ENCODE measurements at places on chromosomes 7 and 10.

DNA sequence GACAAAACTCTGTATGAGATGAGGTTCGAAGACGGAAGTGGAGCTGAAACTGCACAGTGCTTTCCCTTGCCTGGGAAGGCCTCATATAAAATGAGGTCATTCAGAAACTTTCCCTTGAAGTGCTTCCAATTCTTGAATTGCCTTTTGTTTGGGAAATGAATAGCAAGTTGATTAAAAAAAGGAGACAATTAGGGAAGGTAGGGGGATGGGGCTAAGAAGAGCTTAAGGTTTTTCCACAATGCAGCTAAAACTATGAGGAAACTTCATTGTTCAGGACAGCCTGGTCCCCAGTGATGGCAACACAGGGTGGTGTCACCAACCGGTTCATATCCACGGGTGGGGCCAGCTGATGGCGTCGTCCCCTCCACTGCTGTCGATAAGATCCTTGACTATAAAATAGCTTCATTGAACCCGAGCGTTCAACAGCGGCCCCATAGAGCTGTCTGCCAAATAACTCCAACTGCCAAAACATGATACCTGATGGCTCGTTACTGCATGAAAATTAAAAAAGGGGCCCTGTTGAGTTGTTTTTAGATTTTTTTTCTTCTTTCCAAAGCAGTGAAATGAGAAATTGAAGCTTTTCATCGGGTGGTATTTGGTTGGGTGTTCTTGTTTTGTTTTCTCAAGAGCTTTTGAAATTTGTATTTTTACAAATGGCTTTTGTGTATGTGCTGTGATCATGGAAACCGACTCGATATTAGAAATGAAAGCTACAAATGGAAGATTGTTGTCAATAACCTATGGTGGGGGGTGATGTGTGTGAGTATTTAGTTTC lies 2.8 kb upstream of the CELF2 start:
- no peak for DNase-seq

DNA sequence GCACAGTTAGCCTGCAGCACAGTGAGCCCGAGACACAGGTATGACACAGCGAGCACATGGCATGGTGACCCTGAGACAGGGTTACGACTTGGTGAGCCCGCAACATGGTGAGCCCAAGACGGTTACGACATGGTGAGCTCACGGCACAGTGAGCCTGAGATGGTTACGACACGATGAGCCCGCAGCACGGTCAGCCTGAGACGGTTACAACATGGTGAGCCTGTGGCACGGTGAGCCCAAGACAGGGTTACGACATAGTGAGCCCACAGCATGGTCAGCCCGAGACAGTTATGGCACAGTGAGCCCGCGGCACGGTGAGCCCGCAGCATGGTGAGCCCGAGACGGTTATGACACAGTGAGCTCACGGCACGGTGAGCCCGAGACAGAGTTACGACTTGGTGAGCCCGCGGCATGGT lies 156.1 kb downstream of the MAD1L1 start:
- no peak for DNase-seq

GRCh38 chr7:95723583-95724180 lies 48.7 kb upstream of the DYNC1I1 start:
- DNase-seq: no peak

GRCh38 chr10:58373442-58373827 lies 11.8 kb upstream of the TFAM start:
- DNase-seq: no peak

- no peak for DNase-seq
These were observed 233.4 kb downstream of the ZMYND11 start for GRCh38 chr10:368579-369220.

- DNase-seq: no peak
These were observed 443 bp downstream of the MYOF start for GRCh38 chr10:93481637-93482144.

GRCh38 chr7:28487487-28487886 lies 75.2 kb downstream of the CREB5 start:
- no peak for DNase-seq

DNA sequence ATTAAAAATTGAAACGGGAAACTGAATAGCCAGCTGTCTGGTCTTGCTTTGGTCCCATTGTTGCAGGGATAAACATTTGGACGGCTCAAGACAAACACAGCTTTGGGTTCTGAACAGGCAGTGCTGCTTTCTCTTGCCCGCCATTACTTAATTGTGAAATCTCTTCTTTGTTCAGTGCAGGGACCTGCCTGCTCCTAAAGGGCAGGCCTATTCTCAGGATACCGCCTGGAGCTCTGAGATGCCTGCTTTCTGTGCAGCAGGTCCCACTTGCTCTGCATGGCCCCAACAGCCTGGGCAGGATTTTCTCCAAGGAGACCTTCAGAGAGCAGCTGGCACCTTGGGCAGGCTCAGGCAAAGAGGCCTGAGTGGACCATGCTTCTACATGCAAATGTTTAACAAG lies 237.6 kb downstream of the KCNMA1 start:
- DNase-seq: no peak

DNA sequence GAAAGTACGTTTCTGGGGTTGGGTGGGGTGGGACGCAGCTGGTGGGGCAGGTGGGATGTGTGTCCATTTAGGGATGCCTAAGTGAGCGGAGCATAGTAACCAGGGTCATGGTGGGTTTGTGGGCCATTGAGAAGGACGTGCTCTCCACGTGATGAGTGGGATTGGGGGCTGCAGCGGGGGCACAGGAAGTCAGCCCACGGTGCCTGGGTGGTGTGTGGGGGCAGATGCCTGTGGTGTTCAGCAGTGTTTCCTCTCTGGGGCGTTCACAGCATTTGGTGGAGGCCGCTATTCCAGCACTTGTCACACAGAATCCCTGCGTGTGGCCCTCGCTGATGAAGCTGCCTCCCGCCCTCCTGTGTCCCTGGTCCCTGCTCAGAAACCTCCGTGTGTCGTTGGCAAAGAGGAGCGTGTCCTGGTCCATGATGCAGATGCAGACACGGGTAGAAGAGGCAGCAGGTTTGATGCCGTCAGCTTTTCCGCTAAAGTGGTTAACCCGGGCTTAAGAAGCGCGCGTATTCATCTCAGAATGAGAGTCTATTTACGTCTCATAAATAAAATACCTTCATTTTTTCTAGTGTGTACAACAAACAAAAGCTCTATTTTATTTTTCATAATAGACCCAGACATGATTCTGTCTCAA lies 274.2 kb downstream of the ADARB2 start:
- DNase-seq: peak; percentile 84

- no peak for DNase-seq
These were observed 304.3 kb upstream of the SP4 start for GRCh38 chr7:21123586-21123985.

- no peak for DNase-seq
These were observed 180.0 kb upstream of the GHITM start for GRCh38 chr10:83959328-83959727.

DNA sequence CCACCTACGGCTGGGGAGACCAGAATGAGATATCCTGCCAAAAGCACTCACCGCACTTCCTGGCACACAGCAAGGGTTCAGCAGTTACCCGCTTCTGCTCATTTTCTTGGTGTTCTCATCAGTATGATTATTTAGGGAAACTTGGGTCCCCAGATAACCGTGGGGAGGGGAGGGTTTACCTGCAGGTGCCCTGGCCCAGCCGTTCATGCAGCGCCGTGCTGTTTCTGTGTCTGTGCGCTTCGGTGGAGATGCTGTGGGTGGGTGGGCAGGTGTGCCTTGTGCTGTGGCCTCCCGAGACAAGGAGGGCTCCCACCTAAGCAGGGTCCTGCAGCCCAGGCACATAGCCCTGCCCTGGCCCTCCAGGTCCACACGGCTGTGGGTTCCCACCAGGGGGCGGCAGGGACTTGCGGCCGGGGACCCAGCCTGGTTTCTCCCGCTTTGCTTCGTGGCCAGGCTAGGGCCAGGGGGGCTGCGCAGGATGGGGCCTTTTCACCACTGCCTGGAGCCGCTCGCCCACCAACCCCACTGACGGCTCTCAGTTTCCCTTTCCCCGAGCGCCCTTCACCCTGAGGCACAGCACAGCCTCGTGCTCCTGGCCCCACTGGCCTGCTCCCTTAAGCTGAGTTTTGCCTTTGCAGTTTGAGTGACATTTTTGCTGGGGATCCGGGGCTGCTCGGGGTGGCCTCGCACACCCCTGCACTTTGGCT lies 78.5 kb downstream of the LHPP start:
- peak; percentile 74 for DNase-seq

GRCh38 chr7:134954197-134955082 lies 31.9 kb upstream of the AGBL3 start:
- no peak for DNase-seq

DNA sequence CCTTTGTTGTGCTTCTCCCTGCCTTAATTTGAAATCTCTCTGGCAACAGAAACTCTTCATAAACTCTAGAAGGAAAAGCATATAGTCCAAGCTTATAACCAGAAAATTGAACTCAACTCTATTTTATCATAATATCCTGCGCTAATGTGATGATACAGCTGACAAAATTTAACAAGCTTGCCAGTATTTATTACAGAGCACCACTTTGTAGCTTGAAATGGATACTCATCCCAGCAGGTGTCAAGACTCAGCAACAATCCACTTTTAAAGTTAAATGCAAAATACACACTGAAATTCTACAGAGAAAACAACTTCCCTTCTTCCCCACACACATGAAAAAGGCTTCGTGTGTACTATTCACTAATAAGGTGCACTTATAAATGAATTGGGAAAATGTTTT lies 228.9 kb downstream of the AGMO start:
- DNase-seq: no peak

GRCh38 chr10:92342796-92343195 lies 51.8 kb downstream of the MARCHF5 start:
- DNase-seq: no peak

DNA sequence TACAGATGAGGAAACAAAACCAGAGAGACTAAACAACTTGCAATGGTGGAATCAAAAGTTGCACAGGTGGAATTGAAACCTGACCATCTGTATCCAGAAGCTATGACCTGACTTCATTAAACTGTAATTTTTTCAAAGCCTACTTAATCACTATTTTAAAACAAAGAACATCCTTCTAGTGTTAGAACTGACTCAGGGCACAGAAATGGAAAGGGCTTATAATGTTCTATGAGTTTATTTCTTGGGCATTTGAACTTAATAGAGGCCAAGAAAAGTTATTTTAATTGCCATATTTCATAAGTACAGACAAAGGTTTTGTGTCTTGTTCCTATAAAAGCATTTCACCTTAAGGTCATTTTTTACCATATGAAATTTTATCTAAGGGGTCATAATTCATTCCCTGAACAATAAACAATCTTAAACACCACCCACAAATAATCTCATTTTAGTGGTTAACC lies 8.8 kb downstream of the ITGB1 start:
- no peak for DNase-seq

DNA sequence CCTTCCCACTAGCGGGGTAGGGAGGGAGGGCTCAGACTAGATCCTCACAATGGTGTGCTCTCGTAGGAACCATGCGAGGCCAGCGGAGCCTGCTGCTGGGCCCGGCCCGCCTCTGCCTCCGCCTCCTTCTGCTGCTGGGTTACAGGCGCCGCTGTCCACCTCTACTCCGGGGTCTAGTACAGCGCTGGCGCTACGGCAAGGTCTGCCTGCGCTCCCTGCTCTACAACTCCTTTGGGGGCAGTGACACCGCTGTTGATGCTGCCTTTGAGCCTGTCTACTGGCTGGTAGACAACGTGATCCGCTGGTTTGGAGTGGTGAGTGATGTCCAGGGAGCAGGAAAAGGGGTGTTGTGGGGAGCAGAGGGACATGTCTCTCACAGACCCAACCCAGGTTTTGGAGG lies 5.6 kb downstream of the ZDHHC16 start:
- DNase-seq: no peak

DNA sequence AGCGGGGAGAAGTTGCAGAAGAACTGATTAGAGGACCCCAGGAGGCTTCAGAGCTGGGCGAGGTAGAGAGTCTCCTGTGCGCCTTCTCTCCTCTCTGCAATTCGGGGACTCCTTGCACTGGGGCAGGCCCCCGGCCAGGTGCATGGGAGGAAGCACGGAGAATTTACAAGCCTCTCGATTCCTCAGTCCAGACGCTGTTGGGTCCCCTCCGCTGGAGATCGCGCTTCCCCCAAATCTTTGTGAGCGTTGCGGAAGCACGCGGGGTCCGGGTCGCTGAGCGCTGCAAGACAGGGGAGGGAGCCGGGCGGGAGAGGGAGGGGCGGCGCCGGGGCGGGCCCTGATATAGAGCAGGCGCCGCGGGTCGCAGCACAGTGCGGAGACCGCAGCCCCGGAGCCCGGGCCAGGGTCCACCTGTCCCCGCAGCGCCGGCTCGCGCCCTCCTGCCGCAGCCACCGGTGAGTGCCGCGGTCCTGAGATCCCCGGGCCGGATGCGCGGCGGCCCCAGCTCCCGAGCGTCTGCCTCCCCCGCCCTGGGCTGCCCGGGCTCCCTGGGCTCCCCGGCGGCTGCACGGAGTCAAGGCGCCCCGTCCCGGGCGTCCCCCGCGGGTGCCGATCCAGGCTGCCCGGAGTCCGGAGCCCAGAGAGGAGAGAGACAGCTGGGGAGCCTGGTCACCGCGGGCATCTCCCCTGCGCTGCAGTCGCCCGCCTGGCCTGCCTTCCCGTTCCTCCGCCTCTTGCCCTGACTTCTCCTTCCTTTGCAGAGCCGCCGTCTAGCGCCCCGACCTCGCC lies at the start of gene PLAU:
Gene PLAU (plus strand): TSS at position 369 of the 789 bp plus-strand sequence. CDS start 424 bp downstream, outside the sequence.
- peak; percentile 59 for DNase-seq

DNA sequence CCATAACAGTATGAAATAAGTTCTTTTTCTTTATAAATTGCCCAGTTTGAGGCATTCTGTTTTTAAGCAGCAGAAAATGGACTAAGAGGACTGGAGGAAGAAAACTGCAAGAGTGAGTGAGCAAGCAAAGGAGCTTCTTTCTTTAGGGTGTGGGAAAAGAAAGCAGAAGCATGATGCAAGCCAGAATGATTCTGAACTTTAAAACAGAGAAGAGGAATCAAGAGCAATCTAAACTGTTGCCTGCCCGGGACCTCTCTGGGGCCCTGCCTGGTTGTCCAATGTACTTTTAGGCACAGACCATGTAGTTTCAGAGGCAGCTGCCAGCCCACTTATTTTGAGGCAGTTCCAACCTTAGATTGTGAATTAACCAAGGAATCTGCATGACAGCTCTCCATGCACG lies 186.3 kb downstream of the PLPP4 start:
- no peak for DNase-seq

GRCh38 chr7:3092468-3092867 lies 48.8 kb upstream of the CARD11 start:
- peak; percentile 45 for DNase-seq

GRCh38 chr7:50056131-50056530 lies 36.9 kb downstream of the ZPBP start:
- no peak for DNase-seq

GRCh38 chr10:51910189-51910588 lies 210.8 kb upstream of the CSTF2T start:
- no peak for DNase-seq

DNA sequence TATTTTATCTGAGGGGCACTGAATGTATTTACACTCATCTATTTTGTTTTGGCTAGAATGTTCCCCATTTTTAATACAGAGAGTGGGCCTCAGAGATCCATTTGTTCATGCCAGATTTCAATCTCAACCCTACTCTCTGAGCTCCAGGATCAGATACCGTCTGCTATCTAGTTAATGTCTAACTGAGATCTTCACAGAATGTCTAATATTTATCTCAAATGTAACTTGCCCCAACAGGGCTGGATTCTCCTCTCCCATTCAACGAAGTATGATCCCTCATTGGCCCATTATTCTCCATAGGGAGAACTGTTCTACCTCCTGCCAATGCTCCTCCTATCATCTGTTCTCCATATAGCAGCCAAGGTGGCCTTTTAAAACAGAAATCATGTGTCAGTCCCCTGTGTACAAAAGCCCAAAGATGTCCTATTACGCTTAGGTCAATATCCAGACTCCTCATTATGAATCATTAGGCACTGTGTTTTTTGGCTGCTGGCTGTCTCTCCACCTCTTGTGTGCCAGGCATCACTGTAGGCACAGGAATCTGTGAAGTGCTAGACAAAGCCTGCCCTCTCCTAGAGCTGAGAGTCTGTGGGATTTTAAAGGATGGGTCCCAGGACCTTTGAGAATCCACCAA lies 169.3 kb upstream of the AGK start:
- DNase-seq: no peak

- no peak for DNase-seq
These were observed 980.0 kb downstream of the CNTNAP2 start for GRCh38 chr7:147096629-147097028.
